ENCODE measurements at places on chromosomes 4 and X. TPM values are rescaled to one million over a fixed set of nuclear protein-coding genes. Genes with fewer than 3 reads are reported as not detected.

- H3K4me3 ChIP-seq = peak overlapping the region; percentile 53
- no peak for DNase-seq
- no peaks in the 10 kb centered on the region for H3K36me3 ChIP-seq
- no peaks in the 10 kb centered on the region for H3K27me3 ChIP-seq
- peak overlapping the region; percentile 59 for H3K27ac ChIP-seq
- H3K4me1 ChIP-seq = no peaks in the 10 kb centered on the region
Measured at GRCh38 chrX:40152741-40153344, 55.1 kb upstream of the BCOR start.

The GLRA2 gene
- not detected for polyA plus RNA-seq

DNA sequence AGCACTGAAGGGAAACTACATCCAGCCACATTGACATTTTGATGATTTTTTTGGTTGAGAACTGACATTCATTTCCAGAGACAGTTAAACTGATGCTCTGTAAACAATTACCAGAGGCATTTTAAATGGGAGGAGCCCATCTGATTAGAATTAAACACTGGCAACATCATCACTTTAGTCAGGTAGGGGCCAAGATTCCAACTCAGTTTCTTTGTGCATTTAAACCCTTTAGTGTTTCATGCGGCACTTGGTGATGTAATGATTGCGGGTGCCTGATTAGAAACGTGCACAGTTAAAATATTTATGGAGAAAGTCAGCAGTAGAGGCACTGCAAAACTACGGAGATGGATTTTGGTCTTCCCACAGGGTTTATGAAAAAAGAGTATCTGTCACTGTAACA, 16.1 kb downstream of the TNIP3 start:
- peaks cover 26% of the 10 kb centered on the region for H3K4me1 ChIP-seq
- no peak for DNase-seq
- no peak overlapping the region for H3K4me3 ChIP-seq
- H3K27me3 ChIP-seq = no peaks in the 10 kb centered on the region

DNA sequence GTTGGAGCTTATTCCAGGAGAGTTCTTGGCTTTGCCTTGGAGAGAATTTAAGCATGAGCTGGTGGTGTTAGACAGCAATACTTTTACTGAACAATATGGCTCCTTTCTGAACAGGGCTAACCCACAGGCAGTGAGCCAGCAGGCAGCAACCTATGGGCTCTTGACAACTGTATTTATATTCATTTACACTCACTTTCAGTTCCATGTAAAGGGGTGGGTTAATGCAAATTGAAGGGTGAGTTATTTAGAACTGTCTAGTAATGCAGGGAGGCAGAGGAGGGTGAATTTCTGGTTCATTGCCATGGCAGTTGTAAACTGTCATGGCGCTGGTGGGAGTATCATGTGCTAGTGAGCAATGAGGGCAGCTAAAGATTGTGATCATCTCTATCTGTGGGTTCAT, 15.7 kb downstream of the FOXR2 start:
- H3K36me3 ChIP-seq = no peaks in the 10 kb centered on the region
- no peak overlapping the region for H3K27ac ChIP-seq
- no peaks in the 10 kb centered on the region for H3K4me1 ChIP-seq
- H3K4me3 ChIP-seq = no peak overlapping the region
- DNase-seq = no peak

GRCh38 chr4:2175990-2176698, 65.8 kb downstream of the HAUS3 start:
- no peak for DNase-seq
- no peaks in the 10 kb centered on the region for H3K36me3 ChIP-seq
- no peak overlapping the region for H3K4me3 ChIP-seq
- no peak overlapping the region for H3K27ac ChIP-seq
- H3K4me1 ChIP-seq = peaks cover 5% of the 10 kb centered on the region
- no peaks in the 10 kb centered on the region for H3K27me3 ChIP-seq

DNA sequence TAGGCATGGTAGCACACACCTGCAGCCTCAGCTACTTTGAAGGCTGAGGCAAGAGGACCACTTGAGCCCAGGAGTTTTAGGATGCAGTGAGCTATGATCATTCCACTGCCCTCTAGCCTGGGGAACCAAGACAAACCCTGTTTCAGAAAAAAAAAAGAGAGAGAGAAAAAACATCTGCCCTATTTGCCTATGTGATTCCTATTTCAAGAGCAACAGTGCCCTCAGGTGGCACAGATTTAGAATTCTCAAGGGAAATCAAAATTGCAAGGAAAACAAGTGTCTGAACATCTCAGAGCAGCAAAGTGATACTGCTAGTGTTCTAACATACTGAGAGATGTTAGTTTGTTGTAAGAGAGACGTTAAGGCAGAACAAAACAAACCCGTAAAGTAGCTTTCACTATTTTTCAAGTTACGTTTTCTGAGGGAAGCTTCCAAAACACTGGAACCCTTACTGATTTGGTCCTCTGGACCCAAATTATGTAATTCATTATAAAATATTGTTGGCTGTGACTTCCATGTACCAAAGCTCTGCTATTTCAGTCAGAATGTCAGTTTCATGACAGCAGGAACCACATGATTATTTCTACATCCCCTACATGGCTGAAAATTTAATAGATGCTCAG, 7.9 kb downstream of the BDH2 start:
- H3K36me3 ChIP-seq = peaks cover 16% of the 10 kb centered on the region
- H3K4me3 ChIP-seq = no peak overlapping the region
- H3K4me1 ChIP-seq = no peaks in the 10 kb centered on the region
- H3K27me3 ChIP-seq = no peaks in the 10 kb centered on the region
- DNase-seq = no peak
- H3K27ac ChIP-seq = no peak overlapping the region

DNA sequence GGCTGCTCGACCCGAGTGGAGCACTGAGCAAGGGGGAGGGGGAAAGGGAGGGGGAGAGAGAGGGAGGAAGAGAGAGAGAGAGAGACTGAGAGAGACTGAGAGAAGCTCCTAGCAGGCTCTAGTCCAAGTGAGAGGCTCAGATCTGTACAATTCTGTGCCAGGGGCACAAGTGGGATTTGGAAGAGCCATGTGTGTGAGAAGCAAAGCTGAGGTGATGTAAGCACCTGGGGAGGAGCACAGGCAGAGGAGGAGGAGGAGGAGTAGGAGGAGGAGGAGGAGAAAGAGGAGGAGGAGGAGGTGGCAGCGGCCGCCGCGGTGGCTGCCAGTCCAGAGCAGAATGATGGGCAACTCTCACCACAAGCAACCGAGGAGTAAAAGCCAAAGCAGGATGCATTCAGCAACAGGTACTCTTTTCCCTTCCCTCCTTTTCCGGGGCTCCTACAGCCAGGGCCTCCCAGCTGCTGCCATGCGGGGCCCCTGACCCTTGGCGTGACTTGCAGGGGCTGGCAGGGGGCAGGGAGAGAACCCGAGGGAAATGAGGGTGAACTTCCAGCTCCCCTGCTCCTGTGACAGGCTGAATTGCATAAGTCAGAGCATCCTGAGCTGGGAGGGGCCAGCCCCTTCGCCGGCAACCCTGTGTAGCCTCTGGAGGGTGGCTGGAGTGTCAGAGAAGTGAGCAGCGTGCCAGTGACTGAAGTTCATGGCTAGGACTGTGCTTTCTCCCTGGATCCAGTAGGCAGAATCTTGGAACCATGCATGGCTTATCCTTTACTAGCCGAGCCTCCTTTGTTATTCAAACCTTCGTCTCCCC, 62.2 kb downstream of the RTL5 start:
- H3K36me3 ChIP-seq = no peaks in the 10 kb centered on the region
- DNase-seq = no peak
- H3K27ac ChIP-seq = no peak overlapping the region
- H3K4me1 ChIP-seq = no peaks in the 10 kb centered on the region
- H3K27me3 ChIP-seq = no peaks in the 10 kb centered on the region

DNA sequence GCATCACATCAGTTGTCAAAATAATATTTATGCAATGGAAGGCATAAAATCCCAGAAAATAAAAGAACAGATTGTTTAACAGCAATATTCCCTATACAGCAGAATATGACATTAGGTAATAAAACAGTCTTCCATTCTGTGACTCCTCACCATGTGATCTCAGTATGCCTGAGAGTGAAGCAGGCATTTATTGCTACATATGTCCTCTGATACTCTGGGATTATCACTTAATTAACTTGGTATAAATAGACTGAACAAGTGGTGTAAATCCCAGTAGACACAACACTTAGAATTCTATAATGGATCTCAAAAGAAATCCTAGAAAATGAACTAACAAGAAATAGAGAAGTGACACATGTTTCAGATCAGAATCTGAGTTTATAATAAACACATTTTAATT, 841.3 kb downstream of the PDHA2 start:
- H3K36me3 ChIP-seq = no peaks in the 10 kb centered on the region
- H3K27ac ChIP-seq = no peak overlapping the region
- no peak for DNase-seq
- H3K4me1 ChIP-seq = no peaks in the 10 kb centered on the region

- no peak for DNase-seq
- H3K4me3 ChIP-seq = no peak overlapping the region
- no peak overlapping the region for H3K27ac ChIP-seq
- H3K4me1 ChIP-seq = no peaks in the 10 kb centered on the region
Measured at GRCh38 chr4:155659176-155659575, 7.5 kb upstream of the GUCY1A1 start.

The OTUD6A gene
- not detected for polyA plus RNA-seq

The PIR gene
- polyA plus RNA-seq = 0.22 TPM

The HELT gene
- not detected for polyA plus RNA-seq

DNA sequence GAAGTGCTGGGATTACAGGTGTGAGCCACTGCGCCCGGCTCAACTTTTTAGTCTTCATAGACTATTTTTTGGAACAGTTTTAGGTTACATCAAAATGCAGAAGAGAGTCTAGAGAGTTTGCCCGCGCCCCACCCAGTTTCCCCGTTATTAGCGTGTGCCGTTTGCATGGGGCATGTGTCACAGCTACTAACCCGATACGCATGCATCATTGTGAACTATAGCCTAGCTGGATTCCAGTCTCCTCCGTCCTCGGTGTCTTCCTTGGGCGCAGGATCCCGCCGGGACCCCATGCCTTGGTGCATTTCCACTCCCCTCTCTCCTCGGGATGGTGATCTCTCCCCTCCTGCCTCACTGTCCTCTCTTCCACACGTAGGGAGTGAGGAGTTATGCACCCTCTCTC, 85.5 kb upstream of the ADRA2C start:
- no peak overlapping the region for H3K27ac ChIP-seq
- H3K4me3 ChIP-seq = no peak overlapping the region
- no peaks in the 10 kb centered on the region for H3K4me1 ChIP-seq

DNA sequence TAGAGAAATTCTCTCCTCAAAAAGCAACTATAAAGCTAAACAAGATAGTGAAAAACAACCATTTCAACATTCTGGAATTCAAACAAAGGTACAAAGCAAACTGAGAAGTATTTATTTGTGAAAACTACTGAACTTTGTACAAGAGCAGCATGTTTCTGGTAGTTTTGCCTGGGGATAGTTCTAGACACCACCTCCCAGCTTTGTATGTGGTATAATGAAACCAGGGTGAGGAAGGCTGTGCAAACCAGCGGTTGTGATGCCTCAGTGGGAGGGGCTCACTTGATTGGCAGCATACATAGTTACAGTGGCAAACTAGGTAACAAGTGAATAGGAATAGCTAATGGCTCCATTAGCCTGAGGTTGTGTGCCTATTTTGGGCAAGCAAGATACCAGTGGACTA, 18.6 kb upstream of the FRMD7 start:
- no peaks in the 10 kb centered on the region for H3K27me3 ChIP-seq
- H3K36me3 ChIP-seq = no peaks in the 10 kb centered on the region

DNA sequence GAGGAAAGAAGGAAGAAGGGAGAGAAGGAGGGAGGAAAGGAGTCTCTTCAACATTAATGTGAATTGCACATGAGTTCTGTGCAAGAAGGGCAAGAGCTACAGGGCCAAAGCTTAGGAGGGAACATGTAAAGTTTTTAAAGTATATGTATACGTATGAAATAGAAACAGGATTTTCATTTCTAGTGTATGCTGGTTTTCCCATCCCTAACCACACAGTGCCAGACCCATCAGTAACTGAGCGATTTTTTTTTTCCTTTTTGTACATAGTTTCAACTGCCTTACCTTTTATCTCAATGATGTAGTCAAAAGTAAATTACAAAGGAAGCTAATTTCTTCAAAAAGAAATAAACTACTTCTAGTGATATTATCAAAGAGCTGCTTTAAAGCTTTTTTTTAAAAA, 157.6 kb downstream of the SH3KBP1 start:
- H3K27ac ChIP-seq = no peak overlapping the region
- no peaks in the 10 kb centered on the region for H3K27me3 ChIP-seq
- H3K36me3 ChIP-seq = no peaks in the 10 kb centered on the region

The PWWP3B gene
- not detected for polyA plus RNA-seq

The NUDT11 gene
- 0.82 TPM for polyA plus RNA-seq

- DNase-seq = no peak
- H3K27me3 ChIP-seq = no peaks in the 10 kb centered on the region
- no peaks in the 10 kb centered on the region for H3K36me3 ChIP-seq
- no peak overlapping the region for H3K4me3 ChIP-seq
- no peak overlapping the region for H3K27ac ChIP-seq
- no peaks in the 10 kb centered on the region for H3K4me1 ChIP-seq
Measured at GRCh38 chr4:128718768-128719167, 90.7 kb upstream of the JADE1 start.

DNA sequence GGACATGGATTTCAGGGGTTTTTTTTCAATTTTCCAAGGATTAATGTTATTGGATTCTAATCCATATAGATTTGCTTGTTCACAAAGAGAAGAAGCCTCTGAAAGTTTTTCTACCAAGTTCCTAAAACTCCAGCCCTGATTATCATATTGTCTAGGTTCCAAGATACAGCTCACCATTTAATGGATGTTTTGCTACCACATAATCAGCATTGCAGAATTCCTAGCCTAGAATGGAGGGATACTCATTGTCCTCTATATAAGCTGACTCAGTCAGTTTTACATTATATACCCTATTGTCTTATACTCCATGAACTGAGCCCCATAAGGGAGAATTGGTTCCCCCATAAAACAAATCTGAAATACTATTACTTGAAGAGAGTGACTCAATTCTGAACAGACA, 664.7 kb upstream of the FAM241A start:
- H3K4me3 ChIP-seq = no peak overlapping the region
- H3K27ac ChIP-seq = no peak overlapping the region
- H3K36me3 ChIP-seq = no peaks in the 10 kb centered on the region
- no peaks in the 10 kb centered on the region for H3K4me1 ChIP-seq
- H3K27me3 ChIP-seq = no peaks in the 10 kb centered on the region
- DNase-seq = no peak

DNA sequence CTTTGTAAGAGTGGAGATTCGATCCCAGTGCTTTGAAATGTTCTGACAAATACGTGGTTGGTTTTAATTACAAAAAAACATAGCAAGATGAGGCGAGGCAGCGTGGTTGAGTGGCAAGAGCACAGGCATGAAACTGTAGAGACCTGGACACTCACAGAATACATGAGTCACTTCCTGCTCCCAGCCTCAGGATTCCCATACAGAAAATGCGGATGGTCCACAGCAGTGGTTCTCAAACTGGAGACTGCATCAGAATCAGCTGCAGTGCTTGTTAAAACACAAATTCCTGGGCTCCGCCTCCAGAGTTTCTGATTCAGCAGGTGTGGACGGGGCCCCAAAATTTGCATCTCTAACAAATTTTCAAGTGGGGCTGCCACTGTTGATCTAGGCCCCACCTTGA, 10.1 kb downstream of the OTOP1 start:
- no peak overlapping the region for H3K27ac ChIP-seq
- no peak overlapping the region for H3K4me3 ChIP-seq
- DNase-seq = no peak
- H3K36me3 ChIP-seq = no peaks in the 10 kb centered on the region
- no peaks in the 10 kb centered on the region for H3K27me3 ChIP-seq

The VEGFC gene
- polyA plus RNA-seq = not detected

- H3K4me3 ChIP-seq = no peak overlapping the region
- no peaks in the 10 kb centered on the region for H3K4me1 ChIP-seq
- H3K27ac ChIP-seq = no peak overlapping the region
- no peaks in the 10 kb centered on the region for H3K27me3 ChIP-seq
- no peaks in the 10 kb centered on the region for H3K36me3 ChIP-seq
Measured at GRCh38 chr4:94332983-94333590, 9.5 kb downstream of the HPGDS start.

Data from CD8-positive, alpha-beta memory T cell (primary cell).